Stimulated activated CD8-positive, alpha-beta memory T cell treated with anti-CD3 and anti-CD28 coated beads, Interleukin-4, amount 100 ng/mL, for 1 hour (primary cell): ENCODE measurements at places on chromosomes 2 and 18.

DNA sequence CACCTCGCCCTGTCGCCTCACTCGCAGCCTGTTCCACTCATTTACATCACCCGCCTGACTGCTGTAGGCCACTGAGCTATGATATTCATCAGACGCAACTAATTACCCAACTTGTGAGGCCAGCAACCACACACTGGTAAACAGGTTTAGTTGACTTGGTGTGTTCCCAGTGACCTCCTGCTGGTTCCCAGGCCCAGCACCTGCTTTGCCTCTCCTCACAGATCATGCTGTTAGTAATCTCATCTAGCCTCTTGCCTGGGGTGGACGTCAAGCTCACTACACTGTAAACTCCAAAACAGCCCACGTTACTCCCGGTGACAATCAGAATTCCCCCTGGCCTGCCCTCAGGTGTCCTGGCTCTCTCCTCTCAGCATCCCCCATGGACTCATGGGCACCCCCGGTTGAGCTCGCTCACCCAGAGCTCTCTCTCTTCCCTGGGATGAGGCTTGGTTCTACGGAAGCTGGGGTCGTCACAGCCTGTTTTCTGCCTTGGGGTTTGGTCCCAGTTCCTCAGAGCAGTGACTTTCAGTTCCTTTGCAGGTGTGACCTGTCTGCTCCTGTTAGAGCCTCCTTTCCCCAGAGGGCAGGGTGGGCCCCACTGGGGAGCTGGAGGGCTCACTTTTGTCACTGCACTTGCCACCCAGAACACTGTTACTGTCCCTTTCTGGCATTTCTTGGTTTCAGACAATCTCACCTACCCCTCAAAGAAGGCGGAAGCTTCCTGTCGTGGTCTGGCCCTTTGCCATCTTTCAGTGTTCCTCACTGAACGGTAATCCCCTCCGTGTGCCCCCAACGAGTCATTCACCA, 40.3 kb downstream of the INPP5D start:
- peak; percentile 49 for DNase-seq

- no peak for DNase-seq
These were observed 119.9 kb downstream of the PARD3B start for GRCh38 chr2:204665207-204665606.

DNA sequence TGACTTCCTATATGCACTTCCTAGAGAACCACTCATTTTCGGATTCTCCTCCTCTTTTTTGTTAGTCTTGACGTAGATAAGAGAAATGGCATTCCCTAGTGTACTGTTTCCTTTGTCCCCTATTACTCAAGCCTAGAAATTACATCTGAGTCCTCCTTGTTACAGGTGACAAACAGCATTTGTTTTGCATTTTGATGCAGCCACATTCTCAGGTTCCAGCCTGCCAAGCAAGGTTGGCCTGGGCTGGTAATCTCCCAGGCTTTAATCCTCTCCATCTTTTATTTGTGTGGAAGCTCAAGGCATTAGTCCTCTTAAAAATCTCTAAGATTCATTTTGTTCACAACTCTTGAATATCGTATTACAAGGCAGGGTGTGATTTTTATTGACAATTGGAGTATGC, 318.0 kb upstream of the NRP2 start:
- no peak for DNase-seq

- no peak for DNase-seq
These were observed 46.4 kb downstream of the STK25 start for GRCh38 chr2:241461693-241462677.

- no peak for DNase-seq
These were observed 51.2 kb downstream of the SLC14A2 start for GRCh38 chr18:45666520-45666919.

DNA sequence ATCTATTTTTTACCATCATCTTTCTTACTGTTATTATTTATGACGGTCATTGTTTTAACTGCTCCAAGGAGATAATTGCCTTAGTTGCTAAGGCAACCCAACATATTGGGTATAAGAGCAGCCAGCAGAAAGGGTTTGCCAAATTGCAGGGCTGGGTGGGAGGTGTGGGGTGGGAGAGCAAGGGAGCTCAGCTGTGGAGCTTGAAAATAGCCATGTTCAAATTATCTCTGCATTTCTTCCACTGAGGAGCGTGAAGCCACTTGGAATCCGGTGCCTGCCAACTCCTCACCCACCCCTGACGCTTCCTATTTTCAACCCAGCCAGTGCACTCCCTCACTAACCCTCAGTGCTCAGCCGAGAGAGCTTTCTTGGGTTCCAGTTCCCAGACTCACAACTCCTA, 60.8 kb downstream of the SETBP1 start:
- DNase-seq = no peak

GRCh38 chr2:160555420-160556071, 61.9 kb upstream of the RBMS1 start:
- DNase-seq = no peak

GRCh38 chr18:8366656-8367055, 242.6 kb upstream of the RAB12 start:
- no peak for DNase-seq

GRCh38 chr2:149715005-149715592, 127.5 kb upstream of the MMADHC start:
- no peak for DNase-seq

- DNase-seq = no peak
These were observed 13.2 kb downstream of the SH2D6 start for GRCh38 chr2:85431570-85432205.

DNA sequence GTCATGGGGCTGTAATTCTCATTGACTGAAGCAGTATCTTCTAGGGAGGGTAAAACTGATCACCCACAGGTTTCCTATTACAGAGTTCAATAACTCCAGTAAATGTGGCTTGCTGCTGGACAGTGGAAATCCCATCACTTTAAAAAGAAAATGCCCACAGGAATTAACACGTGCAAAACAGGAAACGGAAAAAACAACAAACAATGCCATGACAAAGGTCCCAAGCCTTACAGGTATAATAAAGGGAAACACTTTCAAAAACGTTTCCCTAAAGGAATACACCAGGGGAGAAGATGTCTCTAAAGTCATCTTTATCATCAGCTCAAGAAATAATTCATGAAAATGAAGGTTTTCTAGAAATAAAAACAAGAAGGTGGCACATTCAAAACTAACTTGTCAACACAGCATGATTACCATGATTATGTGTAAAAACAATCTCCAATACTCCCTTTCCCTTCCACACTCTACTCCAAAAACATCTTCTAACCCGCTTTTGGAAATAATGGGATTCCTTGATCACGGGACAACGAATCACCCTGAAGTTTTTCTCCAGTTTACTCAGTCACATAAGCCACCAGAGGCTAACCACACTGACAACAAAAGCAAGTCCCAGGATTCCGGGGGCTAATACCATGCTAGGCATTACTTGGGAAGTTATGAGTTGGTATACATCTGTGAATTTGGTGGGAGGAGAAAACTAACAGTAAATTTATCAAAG, 167.9 kb downstream of the TCF4 start:
- DNase-seq = no peak

GRCh38 chr2:54226260-54226659, 29.8 kb downstream of the TSPYL6 start:
- no peak for DNase-seq

GRCh38 chr2:20607446-20607845, 43.5 kb downstream of the HS1BP3 start:
- DNase-seq = no peak

- no peak for DNase-seq
These were observed 11.3 kb downstream of the SLC14A2 start for GRCh38 chr18:45626330-45627203.

- peak; percentile 57 for DNase-seq
These were observed 27.0 kb upstream of the CASP8 start for GRCh38 chr2:201233192-201233811.

DNA sequence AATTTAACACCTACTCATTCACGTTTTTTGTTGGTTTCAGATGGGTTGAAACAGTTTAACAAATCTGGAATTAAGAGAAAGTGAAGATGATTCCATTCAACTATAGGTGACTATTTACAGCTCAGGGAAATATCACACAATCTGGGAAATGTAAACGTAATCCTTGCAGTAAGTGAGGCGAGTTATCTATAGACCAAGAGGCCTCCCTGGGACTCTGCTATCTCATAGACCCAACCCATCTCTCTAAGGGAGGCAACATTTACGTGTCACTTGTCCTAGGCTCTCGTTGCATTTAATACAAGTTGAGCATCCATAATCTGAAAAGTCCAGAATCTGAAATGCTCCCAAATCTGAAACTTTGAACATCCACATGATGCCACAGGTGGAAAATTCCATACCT, 2.0 kb upstream of the MOB4 start:
- no peak for DNase-seq

DNA sequence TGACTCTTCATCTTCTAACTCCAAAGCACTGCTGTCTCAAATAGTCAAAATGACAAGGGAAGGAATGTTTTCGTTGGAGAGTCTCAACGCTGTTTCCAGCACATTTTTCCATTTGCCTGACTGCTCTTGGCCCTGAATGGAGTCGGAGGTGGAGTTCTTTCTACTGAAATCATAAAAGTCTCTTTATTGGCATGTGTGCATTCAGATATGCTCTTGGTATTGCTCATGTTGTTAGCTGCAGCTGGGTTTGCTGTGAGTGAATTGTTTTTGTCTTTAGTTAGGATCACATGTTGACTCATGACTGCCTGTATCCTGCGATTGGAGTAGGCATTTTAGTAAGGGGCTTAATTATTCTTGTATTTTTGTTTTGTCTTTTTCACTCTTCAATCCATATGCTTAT, 16.8 kb downstream of the TMEM17 start:
- DNase-seq = no peak

- DNase-seq = no peak
These were observed 65.6 kb downstream of the POLR1A start for GRCh38 chr2:86039963-86040655.

GRCh38 chr2:75309596-75310463, 110.5 kb upstream of the TACR1 start:
- DNase-seq = no peak

DNA sequence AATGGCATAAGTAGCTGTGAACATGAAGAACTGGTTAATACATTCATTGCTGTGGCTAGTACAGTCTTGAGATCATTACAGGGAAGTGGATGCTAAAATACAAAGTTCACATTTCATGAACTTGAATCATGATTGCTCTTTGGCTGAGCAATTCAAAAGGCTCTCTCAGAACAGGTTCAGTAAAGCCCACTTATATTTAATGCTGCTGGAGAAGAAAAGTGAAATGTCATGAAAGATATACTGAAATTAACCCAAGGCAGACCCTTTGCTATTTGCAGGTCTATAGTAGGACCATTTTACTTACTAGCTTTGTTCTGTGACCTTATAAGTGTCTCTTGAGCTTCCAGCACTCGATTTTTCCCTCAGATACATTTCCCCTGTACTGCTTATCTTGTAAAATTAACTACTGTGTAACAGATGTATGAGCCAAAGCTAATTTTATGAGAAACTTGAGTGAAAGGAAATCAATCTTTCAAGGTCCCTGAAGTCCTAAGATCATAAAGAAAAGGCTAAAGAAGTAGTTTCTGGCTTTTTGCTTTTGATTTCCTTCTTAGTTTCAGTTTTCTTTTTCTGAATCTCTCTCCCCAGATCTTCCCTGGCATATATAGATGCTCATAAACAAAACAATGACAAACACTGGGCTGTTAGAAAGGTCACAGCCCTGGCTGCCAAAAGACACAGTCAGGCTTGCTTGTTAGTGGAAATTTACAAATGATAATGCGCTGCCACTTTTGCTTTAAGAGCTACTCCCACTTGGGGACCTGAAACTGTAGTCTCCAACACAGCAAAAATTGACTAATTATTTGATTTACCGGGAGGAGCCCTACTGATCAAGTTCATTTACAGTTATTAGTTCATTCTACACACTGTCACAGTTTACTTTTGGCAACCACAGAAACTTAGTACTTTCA, 132.7 kb upstream of the XPO1 start:
- DNase-seq = no peak

- DNase-seq = no peak
These were observed 108.2 kb upstream of the CTDP1 start for GRCh38 chr18:79571211-79572092.

DNA sequence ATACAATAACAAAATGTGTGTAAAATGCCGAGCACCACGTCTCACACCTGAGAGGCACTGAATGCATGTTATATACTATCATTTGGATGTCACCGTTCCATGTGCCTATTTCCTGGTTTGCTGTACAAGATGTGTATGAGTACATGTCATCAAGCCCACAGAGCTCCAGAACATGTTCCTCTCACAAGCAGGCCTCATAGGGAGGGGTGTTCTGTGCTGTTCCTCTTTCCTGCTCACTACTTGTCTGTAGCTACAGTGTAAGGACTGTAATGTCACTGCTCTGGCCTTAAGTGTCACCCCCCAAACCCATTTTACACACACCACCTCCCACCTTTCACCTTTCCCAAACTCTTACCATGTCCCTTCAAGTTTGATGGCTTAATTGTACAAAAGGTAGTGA, 1.8 kb downstream of the AFF3 start:
- no peak for DNase-seq

GRCh38 chr18:28485918-28486317, 309.0 kb upstream of the CDH2 start:
- no peak for DNase-seq

- no peak for DNase-seq
These were observed 18.8 kb upstream of the SOX11 start for GRCh38 chr2:5673145-5674025.

DNA sequence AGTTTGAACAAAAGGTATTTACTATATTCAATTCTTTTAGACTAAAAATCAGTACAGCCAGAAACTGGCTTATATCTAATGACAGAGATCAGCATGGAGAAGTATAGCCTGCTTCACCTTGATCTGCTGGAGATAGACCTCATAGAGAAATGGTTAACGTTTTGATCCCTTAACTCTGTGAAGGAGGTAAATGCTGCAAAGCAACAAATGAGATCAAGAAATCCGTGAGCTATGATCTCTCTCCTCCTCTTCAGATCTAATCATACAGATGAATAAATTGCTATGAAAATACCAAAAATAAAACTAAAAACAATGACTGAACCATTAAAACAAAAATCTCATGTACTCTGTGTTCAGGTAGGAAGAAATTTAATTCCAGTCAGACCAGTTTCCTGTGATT, 42.8 kb downstream of the KLHL14 start:
- DNase-seq = no peak

DNA sequence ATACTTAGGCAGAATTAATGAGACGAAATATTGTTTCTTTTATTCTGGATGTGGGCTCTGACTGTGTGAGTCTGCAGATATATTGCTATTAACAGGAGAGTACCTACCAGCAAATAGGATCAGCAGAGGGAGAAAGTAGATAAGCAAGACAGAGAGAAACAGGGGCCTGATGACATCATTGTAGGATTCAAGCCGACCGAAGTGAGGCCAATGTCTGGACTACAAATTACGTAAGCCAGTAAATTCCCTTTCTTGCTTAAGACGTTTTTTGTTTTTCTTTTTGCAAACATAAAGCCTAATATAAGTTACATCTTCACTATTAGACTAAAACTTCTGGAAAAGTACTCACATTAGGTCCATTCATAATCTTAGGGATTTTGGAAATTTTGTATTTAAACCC, 21.4 kb upstream of the PTPRM start:
- no peak for DNase-seq
